ENCODE measurements at places on chromosomes 6 and 20.
A peak's percentile ranks its signal among the peaks of the same experiment; 100 is the strongest.

DNA sequence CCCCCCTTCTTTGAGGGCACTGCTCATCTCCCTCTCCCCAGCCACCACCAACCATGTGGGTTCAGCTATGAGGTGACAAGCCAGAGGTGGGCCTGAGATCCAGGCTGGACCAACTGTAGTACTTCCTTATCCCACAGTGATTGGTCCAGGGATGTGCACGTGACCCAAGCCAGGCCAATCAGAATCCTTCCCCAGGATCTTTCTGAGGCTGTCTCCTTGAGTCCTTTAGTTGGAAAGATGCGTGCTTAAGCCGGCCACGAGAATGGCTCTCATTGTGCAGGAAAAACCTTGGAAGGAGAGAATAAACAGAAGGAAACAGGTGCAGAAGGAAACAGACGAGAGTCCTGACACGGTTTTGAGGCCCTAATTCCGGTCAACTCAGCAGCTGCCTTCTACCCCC is 39.2 kb downstream of the ZC3H12D start:
- DNase-seq: no peak

- no peak for DNase-seq
Observed at GRCh38 chr20:34581341-34582184, 23.0 kb downstream of the MAP1LC3A start.

DNA sequence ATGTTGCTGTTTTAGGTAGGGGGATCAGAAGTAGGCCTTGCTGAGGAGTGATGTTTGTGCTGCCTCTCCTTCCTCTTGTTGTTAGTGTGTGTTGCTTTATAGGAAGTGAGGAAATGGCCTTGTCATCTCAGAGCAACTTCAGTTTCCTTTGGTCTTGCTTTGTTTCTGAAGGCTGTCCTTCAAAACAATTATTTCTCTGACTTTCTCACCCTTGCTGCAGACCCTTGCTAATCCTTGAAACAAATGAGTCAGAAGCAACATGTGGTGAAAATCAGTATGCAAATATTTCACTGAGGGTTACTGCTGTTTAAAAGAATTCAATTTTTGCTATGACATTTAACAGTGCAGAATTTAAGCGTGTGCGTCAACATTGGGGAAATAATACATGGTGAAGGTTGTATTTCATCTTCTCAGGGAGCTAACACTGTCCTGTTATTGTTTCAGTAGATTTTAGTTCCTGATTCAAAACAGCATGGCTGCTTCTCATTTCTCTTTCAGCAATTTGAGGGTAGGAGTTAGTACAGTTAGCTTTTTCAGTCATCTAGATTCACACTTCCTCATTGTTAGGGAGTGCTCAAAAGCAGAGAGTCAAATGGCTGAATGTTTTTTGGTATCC is 13.8 kb downstream of the RNF144B start:
- DNase-seq: no peak

- no peak for DNase-seq
Observed at GRCh38 chr6:6543181-6543879, 45.2 kb upstream of the LY86 start.

- no peak for DNase-seq
Observed at GRCh38 chr20:48754292-48754691, 73.5 kb downstream of the PREX1 start.

GRCh38 chr20:13494019-13494418 is 144.7 kb downstream of the TASP1 start:
- DNase-seq: no peak

DNA sequence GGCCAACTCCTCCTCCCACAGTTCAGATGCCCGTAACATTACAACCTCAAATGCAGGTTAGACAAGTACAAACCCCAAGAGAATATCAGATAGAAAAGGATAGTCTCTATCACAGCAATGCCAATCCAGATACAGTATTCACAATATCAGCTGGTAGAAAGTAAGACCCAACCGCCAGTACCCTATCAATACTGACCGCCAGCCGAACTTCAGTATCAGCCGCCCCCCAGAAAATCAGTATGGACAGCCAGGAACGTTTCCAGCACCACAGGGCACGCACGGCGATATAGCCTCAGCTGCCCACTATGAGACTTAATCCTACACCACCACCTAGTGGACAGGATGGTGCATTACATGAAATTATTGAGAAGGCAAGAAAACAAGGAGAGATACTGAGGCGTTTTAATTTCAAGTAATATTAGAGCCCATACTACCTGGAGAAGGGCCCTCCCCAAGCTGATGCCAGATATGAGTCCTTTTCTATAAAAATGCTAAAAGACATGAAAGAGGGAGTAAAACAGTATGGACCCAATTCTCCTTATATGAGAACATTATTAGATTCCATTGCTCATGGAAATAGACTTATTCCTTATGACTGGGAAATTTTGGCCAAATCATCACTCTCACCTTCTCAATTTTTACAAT is 17.6 kb upstream of the EIF2S2 start:
- peak; percentile 68 for DNase-seq

GRCh38 chr6:63764318-63764916 is 128.8 kb downstream of the PHF3 start:
- DNase-seq: peak; percentile 13

DNA sequence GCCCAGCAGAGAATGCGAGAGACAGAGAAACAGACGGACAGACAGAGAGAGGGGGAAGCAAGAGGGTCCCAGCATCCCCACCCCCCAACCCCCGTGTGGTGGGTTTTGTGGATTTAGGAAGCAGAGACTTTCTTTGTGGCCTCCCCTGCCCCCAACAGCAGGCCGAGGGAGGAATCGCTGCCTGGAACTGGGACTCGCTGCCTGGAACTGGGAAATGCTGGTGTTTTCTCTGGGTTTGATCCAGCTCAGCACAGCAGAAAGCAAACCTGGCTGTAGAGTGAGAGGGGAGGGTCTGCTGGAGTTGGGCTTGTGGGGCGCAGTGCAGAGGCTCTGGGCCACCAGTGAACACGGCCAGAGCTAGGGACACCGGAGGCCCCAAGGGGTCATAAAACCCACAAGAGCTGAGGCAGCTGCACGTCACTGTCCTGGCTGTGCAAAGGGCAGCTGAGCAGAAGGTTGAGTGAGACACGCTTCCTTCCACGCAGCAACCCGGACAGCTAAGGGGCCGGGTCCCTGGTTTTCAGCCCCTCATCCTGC is 181.8 kb downstream of the TAF4 start:
- DNase-seq: no peak

- DNase-seq: no peak
Observed at GRCh38 chr6:9610620-9611415, 804.1 kb downstream of the TFAP2A start.

GRCh38 chr6:2454180-2454579 is 208.8 kb upstream of the GMDS start:
- no peak for DNase-seq

DNA sequence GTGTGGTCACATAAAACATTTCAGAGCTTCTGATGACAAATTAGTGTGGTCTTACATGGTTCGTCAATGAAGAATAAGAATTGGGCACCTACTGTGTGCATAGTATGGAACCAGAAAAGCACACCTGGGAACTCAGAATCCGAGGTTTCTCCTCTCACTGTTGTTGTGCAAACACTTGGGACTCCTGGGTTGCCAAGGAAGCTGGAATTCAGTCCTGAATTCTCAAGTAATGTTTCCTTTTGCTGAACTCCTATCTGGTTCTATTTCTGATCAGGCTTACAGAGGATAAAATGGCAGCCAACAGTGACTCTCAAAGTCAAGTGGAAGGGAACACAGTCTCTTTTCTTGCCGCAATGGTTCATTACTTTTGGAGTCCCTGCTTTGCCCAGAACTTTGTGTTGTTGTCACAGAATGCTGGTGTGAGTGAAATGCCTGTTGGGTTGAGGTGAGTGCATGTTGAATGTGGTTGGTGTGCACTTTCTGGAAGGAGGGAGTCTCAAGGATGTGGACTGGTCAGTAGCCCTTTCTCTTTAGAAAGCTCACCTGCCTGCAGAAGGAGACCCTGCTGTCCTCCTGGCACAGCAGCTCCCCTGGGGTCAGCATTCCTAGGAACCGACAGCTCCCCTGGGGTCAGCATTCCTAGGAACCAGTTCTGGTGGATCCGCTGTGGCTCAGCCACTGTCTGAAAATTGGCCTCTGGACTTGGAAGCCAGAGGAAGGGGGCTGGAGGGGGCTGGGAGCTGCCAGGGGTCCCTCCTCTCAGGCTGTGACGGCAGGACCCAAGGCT is 1.4 kb downstream of the UNC93A start:
- no peak for DNase-seq

All from T-helper 2 cell (primary cell).